ENCODE measurements at places on chromosomes 4 and X.

DNA sequence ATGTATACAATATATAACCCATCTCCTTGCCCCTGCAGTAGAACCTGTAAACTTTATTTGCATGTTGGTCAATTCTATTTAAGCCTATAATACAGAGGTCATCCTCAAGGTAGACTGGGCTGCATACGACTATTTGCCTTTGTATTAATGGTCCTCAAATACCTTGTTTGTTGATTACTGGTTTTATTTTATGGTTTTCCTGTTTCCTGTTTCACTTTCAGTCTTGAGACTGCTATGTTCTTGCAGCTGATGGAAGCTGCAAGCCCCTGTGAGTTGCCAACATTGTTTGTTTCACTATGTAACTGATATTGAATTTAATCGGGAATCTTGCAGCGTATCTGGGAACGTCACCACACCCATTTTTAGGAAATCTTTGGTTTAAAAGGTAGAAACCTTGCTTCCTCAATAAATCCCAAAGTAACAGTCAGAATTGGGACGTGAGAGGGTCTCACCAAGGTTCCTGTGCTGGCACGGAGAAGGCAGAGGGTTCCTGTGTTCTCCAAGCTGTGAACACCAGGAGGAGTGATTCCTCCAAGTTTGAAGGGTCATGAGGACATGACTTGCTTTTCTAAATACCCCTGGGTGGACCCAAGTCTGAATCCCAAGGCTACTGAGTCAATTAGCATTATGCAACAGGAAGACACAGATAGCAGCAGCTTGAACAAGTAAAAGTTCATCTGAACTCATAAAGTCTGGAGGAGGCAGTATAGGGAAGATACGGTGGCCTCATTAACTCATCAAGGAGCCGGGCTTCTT lies 110.6 kb upstream of the PNPLA4 start:
- no peak for DNase-seq

DNA sequence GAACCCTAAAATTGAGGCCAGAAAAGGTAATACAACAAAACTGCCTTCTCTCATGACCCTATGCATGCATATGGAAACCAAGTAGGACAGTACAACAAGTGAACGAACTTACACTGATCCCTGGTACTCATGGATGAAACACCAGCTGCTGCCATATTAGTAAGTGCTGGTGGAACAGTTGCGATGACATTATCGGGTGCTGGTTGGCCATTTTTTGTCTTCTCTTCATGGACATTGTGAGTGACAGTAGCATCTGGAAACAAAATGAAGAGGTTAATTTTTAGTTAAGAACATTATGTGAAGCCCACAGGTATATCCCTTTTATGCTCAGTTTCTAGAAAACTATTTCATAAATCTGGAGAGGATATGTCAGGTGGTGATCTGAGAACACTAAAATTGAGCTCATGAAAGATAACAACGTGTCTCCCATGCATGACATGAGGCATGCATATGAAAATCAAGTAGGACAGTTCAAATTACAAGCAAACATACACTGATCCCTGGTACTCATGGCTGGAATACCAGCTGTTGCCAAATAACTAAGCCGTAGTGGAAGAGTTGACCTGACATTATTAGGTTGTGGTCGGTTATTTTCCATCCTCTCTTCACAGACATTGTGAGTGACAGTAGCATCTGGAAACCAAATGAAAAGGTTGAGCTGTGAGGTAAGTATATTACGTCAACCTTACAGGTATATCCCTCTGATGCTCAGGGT lies 74.2 kb upstream of the CT45A1 start:
- DNase-seq, result no peak

GRCh38 chr4:111814961-111815360 lies 330.3 kb upstream of the FAM241A start:
- no peak for DNase-seq

- DNase-seq, result no peak
Observed at GRCh38 chr4:102657206-102657605, 103.6 kb downstream of the MANBA start.

- no peak for DNase-seq
Observed at GRCh38 chr4:24771241-24771640, 24.1 kb upstream of the SOD3 start.

Measured in stimulated activated CD4-positive, alpha-beta T cell treated with anti-CD3 and anti-CD28 coated beads, Interleukin-12 subunit alpha, Interleukin-12 subunit beta, amount 100 ng/mL, for 4 hours (primary cell).